ENCODE measurements at places on chromosomes 7 and 10. TPM values are rescaled to one million over a fixed set of nuclear protein-coding genes. Genes with fewer than 3 reads are reported as not detected.

Gene COBL
- 16.1 TPM for total RNA-seq

Gene TRPV5
- total RNA-seq, result not detected

Gene GNG11
- 17.3 TPM for total RNA-seq

Gene ENTPD1
- total RNA-seq, result 18.4 TPM

Gene ADO
- 27.1 TPM for total RNA-seq

Gene C10orf143
- 2.1 TPM for total RNA-seq

Gene SUN3
- not detected for total RNA-seq

DNA sequence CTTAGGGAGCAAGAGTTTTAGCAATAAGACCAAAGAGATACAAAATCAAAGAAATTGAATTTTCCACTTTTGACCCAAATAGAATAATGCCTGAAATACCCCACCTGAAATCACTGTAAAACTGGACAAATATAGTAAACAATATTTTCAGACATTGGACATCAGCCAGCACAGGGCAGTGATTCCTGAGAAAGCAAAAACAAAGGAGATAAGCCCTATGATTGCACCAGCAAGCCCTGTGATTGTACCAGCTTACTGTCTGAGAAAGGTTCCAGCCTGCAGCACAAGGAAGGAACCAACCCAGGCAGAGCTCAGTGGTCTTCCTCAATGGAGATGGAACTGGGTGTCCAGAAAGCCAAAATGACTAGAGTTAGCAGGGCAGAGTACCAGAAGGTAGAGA lies 10.3 kb downstream of the TMEM106B start:
- no peak overlapping the region for H3K4me3 ChIP-seq
- H3K36me3 ChIP-seq, result no peaks in the 10 kb centered on the region
- no peaks in the 10 kb centered on the region for H3K4me1 ChIP-seq
- no peak overlapping the region for H3K27ac ChIP-seq

DNA sequence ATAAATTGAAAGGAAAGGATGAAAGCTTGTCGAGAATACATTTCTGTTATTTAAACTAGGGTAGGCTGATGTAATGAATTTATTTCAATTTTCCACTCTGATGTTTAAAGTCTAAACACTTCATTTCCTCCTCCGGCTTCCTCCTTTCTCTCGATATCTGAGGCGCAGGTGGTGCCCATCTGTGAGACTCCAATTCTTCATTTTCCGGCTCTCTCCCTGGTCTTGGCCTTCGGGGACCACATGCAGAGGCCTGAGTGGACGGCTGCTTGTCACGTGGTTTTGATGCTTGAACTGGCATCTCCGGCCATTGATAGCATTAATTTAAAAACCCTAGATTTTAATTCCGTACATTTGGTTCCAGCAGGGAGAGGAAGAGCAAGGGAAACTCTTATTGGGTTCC lies 5.8 kb upstream of the ADARB2 start:
- H3K27me3 ChIP-seq, result peaks cover 60% of the 10 kb centered on the region
- no peak overlapping the region for H3K4me3 ChIP-seq
- H3K4me1 ChIP-seq, result no peaks in the 10 kb centered on the region
- H3K36me3 ChIP-seq, result no peaks in the 10 kb centered on the region
- H3K27ac ChIP-seq, result no peak overlapping the region

DNA sequence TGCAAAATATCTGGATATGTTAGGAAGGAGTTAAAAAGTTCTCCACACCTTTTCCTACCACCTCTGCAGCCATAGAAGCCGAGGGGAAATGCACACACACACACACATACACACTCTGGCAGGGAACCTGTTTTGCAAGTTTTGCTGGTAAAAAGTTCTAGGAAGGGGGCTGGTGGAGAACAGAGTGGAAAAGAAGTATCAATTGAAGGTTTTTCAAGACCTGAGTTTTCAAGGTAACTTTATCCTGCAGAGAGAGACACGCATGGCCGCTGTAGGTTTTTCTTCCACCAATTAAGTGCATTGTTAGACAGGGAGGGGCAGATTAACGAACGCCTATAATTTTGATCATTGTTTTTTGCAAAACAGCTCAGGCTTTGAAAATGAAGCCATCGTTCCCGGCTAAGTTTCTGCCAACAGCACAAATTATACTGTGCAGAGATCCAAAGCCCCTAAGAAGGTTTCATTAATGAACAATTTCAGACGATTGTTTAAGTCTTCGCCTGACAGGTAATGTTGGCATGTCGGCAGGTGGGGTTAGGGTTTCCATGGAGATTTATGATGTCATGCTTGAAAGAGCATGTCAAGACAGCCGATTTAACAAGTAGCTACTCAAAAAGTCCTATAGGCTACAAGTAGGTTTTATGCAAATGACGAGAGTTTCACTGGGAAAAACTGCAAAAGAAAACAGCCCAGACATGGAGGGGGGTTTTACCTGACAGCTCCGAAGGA lies 29.7 kb downstream of the KIAA1217 start:
- no peak overlapping the region for H3K4me3 ChIP-seq
- H3K27ac ChIP-seq, result peak overlapping the region; percentile 91
- no peaks in the 10 kb centered on the region for H3K27me3 ChIP-seq
- no peaks in the 10 kb centered on the region for H3K36me3 ChIP-seq

DNA sequence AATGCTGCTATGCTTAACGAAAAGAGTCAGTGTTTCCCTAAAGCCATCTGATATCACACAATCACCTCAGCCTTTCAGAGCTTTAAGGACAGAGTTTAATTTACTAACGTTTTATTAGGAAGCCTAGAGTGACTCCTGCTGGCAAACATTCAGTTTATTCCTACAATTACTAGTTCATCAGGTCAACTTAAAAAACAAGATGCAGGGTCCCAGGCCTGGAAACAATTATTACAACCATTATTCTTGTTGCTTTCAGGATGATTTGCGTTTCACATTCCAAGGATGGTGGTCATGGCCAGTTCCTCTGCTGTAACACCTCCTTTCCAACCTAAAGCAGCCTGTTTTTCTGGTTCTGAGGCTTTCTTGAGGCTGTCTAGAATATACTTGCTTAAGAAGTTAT lies 1.5 kb upstream of the FAM53B start:
- no peaks in the 10 kb centered on the region for H3K27me3 ChIP-seq
- H3K4me3 ChIP-seq, result no peak overlapping the region
- H3K36me3 ChIP-seq, result no peaks in the 10 kb centered on the region
- H3K27ac ChIP-seq, result peak overlapping the region; percentile 90

DNA sequence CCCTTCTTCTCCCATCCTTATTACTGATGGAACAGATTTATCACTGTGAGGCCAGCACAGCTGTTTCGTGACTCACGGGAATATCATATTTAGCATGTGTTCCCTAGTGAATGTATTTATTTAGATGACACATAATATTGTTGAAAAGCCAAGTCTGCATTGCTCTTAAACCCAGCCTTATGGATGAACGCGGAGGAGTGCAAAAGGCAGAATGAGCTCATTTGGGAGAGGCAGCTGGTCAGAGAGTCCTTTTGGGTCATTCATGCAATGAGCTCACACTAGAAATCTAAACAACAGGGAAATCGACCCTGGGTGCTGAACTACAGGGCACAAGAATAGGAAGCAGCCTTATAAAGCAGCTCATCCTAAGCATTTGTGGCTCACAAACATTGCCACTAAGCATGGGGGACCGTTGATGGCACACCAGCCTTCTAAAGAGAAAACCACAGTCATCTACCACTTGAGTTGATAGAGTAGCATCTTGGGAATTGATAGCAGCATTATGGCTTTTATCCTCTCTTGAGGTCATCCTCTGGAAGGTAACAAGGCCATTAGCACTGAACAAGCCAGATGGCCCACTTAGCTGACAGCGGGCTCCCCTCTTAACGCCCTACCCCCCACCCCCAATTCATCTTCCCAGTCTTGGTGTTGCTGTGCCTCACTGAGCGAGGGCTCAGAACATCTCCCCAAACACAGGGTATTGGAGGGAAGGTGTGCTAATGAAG lies 32.9 kb upstream of the SDK1 start:
- no peaks in the 10 kb centered on the region for H3K4me1 ChIP-seq
- no peak for DNase-seq
- no peak overlapping the region for H3K4me3 ChIP-seq
- H3K36me3 ChIP-seq, result no peaks in the 10 kb centered on the region
- no peak overlapping the region for H3K27ac ChIP-seq

- no peaks in the 10 kb centered on the region for H3K4me1 ChIP-seq
- H3K4me3 ChIP-seq, result no peak overlapping the region
- no peaks in the 10 kb centered on the region for H3K27me3 ChIP-seq
Measured at GRCh38 chr7:46321556-46322205, 400.6 kb upstream of the IGFBP3 start.

- DNase-seq, result no peak
- no peaks in the 10 kb centered on the region for H3K27me3 ChIP-seq
- no peak overlapping the region for H3K27ac ChIP-seq
- H3K4me3 ChIP-seq, result no peak overlapping the region
- H3K36me3 ChIP-seq, result no peaks in the 10 kb centered on the region
- no peaks in the 10 kb centered on the region for H3K4me1 ChIP-seq
Measured at GRCh38 chr7:158490171-158490782, 97.3 kb downstream of the PTPRN2 start.

DNA sequence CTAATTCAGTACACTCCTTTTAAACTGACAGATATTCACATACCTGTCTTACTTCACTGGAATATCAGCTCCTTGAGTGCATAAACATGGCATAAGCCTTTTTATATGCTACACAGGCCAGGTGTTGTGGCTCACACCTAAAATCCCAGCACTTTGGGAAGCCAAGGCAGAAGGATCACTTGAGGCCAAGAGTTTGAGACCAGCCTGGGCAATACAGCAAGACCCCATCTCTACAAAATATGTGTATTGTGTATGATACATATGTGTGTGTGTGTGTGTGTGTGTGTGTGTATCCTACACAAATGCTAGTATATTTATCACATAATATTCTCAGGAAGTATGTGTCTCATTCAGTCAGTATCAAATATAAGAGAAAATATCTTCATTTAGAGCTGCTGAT lies 45.3 kb downstream of the DNAJC12 start:
- DNase-seq, result no peak
- H3K4me1 ChIP-seq, result peaks cover 4% of the 10 kb centered on the region
- no peaks in the 10 kb centered on the region for H3K36me3 ChIP-seq
- H3K27me3 ChIP-seq, result no peaks in the 10 kb centered on the region

GRCh38 chr7:157752832-157753291 lies 416.1 kb downstream of the DNAJB6 start:
- no peak for DNase-seq
- no peaks in the 10 kb centered on the region for H3K27me3 ChIP-seq
- no peaks in the 10 kb centered on the region for H3K36me3 ChIP-seq
- H3K4me1 ChIP-seq, result no peaks in the 10 kb centered on the region
- H3K4me3 ChIP-seq, result no peak overlapping the region

- H3K27me3 ChIP-seq, result no peaks in the 10 kb centered on the region
- DNase-seq, result no peak
- H3K36me3 ChIP-seq, result no peaks in the 10 kb centered on the region
- H3K4me3 ChIP-seq, result no peak overlapping the region
- peaks cover 23% of the 10 kb centered on the region for H3K4me1 ChIP-seq
Measured at GRCh38 chr10:71765176-71765904, 8.0 kb downstream of the VSIR start.

DNA sequence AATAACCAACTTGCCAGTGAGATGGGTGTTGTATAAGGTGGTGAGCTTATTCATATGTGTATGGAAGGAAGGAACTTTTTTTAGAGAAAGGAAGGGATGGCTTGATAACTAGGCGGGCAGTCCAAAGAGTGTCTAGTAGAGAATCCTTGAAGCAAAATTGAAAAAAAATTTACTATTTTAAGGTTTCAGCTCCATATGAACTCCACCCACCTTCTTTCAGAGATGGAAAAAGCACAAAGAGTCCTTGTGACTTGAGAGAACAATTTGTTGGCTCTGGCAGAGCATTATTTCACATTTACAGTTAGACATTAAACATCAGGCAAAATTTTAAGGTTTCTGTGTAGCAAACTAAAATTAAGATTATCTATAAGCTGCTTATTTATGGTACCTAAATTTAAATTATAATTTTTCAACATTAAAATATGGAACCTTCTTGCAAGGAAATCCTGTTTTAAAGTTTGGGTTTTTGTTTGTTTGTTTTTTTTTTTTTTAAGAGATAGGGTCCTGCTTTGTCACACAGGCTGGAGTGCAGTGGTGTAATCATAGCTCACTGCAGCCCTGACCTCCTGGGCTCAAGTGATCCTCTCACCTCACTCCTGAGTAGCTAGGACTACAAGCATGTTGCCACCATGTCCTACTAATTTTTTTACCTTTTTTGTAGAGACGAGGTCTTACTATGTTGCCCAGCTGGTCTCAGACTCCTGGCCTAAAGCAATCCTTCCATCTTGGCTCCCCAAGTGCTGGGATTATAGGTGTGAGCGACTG lies 12.2 kb downstream of the PTPN12 start:
- H3K27ac ChIP-seq, result peak overlapping the region; percentile 41
- no peaks in the 10 kb centered on the region for H3K27me3 ChIP-seq
- H3K4me1 ChIP-seq, result no peaks in the 10 kb centered on the region
- no peak overlapping the region for H3K4me3 ChIP-seq

GRCh38 chr7:129746857-129747529 lies 135.5 kb downstream of the NRF1 start:
- H3K27ac ChIP-seq, result no peak overlapping the region
- H3K27me3 ChIP-seq, result no peaks in the 10 kb centered on the region
- no peaks in the 10 kb centered on the region for H3K36me3 ChIP-seq
- no peak for DNase-seq

DNA sequence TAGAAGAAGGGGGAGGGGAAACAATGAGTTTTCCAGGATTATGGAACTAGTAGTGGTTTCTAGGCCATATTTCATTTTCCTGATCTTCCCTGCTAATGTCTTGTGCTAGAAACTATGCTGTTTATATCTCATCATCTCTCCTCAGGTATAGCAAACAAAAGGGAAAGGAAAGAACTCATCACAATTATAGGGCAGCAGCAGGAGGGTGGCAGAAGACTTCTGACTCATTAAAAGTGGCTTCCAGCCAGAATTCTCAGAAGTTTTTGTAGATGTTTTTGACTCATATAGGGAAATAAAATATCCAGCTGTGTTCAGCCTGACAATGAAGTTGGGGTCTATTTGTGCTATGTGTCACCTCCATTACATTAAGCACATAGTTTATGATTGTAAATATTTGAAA lies 6.5 kb downstream of the AHR start:
- no peaks in the 10 kb centered on the region for H3K27me3 ChIP-seq
- DNase-seq, result no peak
- peak overlapping the region; percentile 98 for H3K27ac ChIP-seq
- H3K4me3 ChIP-seq, result peak overlapping the region; percentile 2

- no peaks in the 10 kb centered on the region for H3K4me1 ChIP-seq
- DNase-seq, result no peak
- no peaks in the 10 kb centered on the region for H3K27me3 ChIP-seq
- H3K27ac ChIP-seq, result no peak overlapping the region
Measured at GRCh38 chr10:118966076-118966849, 63.3 kb upstream of the NANOS1 start.

DNA sequence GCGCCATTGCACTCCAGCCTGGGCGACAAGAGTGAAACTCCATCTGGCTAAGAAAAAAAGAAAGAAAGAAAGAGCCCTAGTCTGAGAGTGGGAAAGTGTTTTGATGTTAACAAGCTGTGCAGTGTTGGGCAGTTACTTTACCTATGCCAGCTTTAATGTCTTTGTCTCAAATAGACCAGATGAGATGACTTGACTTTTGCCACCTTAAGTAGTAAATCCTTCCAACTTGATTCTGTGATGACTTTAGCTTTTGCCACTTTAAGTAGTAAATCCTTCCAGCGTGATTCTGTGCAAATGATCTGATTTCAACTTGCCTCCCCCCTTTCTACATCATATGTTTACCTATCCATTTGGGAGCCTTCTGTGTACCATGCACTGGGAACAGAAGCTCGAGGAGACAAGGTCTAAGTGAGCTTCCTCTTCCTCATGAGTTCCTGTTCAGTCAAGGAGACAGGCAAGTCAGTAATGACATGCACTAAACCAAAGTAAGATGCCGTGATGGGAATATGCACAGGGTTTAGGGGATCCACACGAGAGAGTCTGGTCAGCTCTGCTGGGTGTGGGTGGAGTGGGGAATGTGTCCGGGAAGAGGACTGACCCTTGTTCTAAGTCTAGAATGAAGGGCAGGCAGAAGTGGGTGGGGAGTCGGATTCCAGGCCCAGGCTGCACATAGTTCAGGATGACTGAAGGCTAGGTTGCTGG lies 17.2 kb downstream of the INPP5F start:
- H3K4me3 ChIP-seq, result no peak overlapping the region
- no peak for DNase-seq
- no peak overlapping the region for H3K27ac ChIP-seq
- no peaks in the 10 kb centered on the region for H3K36me3 ChIP-seq
- H3K4me1 ChIP-seq, result no peaks in the 10 kb centered on the region
